ENCODE measurements at places on chromosomes 7 and 10.

- no peak for DNase-seq
Observed at GRCh38 chr7:86130268-86130667, 513.4 kb upstream of the GRM3 start.

GRCh38 chr10:97570789-97571471 lies 1.6 kb upstream of the ANKRD2 start:
- no peak for DNase-seq

DNA sequence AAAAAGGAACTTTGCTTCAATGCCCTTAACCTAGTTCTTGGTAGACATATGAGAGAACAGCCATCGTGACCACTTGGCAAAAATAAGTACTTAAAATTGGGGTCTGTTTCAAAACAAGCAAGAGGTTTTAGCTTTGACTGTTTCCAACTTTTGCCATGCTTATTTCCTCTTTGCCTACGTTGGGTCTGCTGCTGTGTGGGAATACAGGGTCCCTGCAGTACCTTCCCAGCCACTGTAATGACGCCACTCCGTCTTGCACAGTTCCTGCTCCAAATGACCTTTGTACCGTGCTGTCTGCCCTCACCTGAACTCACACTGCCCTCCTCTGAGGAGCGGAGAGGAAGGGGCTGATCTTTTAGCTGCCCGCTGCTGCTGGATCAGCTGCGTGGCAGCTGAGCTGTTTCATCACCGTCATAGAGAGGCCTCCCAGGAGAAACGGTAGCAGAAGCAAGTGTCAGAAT lies 133.1 kb downstream of the MAPK8 start:
- DNase-seq: peak; percentile 41

GRCh38 chr7:23004247-23004520 lies 9.7 kb downstream of the HYCC1 start:
- DNase-seq: no peak

- no peak for DNase-seq
Observed at GRCh38 chr10:8404721-8405120, 350.2 kb downstream of the GATA3 start.

DNA sequence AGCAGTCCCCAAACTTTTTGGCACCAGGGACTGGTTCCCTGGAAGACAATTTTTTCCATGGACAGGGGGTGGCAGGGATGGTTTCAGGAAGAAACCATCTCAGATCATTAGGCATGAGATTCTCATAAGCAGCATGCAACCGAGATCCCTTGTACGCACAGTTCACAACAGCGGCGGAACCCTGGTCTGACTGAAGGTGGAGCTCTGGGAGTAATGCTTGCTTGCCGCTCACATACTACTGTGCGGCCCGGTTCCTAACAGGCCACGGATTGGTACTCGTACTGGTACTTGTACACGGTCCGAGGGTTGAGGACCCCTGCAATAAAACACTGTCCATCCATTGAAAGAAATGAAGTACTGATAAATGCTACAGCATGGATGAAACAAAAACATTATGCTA lies 32.8 kb downstream of the MKRN1 start:
- no peak for DNase-seq

DNA sequence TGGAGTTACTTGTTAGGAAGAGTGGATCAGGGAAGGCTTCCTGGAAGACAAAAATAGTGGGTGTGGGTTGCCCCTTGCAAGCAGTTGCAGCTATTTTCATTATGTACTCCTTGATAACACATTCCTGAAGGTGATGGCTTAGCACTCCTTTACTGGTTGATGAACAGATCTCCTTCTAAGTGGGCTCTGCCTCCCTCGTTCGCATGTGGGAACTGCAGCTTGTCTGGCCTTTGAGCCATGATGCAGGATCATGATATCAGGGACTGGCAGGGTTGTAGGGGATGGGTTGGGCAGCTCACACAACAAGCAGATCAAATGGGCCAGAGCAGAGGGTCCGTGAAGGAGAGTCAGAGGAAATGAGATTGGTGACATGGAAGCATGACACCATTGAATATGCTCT lies 28.8 kb upstream of the LRRC4 start:
- no peak for DNase-seq

DNA sequence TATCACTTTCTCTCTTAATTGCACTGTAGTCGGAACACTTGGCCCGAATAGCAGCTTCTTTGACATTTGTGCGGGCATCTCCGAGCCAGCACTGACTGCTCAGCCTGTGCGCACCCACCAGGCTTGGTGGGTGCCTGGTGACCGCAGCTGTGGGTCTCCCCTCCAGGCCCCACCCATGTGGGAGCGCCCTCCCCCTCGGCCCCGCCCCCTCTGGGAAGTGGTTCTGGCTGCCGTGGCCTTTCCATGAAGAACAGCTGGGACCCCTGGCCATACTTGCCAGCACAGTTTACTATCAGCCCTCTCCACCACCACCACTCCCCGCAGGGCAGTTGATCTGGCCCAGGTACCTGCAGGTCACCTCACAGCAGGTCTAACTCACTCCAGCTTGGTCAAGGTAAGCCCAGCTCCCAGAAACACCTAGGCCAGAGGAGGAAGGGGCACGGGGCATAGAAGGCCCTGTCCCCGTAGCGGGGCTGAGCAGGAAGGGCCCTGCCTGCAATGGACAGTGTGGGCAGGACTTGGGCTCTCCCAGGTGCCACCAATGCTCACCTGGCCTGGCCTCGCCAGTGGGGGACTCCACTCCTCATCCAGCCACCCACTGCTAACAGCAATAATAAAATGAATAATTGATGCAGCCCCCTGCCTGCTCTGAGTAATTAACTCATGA lies 5.8 kb downstream of the RASGEF1A start:
- no peak for DNase-seq

GRCh38 chr7:135920478-135920877 lies 56.7 kb downstream of the MTPN start:
- DNase-seq: no peak

- no peak for DNase-seq
Observed at GRCh38 chr7:81441750-81442149, 328.1 kb downstream of the HGF start.

DNA sequence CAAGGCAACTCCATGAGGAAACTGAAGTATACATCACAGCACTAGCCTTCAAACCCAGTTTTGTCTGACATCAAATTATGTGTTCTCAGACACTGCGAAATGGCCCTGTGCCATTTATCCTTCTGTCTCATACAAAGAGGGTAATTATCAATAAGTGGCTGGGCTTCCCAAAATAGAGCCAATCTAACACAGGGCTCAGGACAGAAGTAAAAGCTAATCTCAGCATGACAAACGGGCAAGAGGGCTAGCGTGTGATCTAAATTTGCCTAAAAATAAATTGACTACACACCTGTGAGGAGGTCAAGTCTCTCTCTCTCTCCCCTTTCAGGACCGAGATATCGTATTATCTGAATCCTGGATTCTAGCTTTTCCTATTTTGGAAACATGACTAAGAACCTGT lies 67.2 kb downstream of the DGKB start:
- DNase-seq: no peak

- no peak for DNase-seq
Observed at GRCh38 chr10:63644418-63645142, 123.4 kb downstream of the REEP3 start.

- DNase-seq: no peak
Observed at GRCh38 chr7:115678086-115678982, 352.2 kb downstream of the TFEC start.

- DNase-seq: no peak
Observed at GRCh38 chr7:36260481-36260880, 107.4 kb downstream of the EEPD1 start.

GRCh38 chr7:132614428-132615318 lies 38.4 kb upstream of the PLXNA4 start:
- DNase-seq: peak; percentile 63

DNA sequence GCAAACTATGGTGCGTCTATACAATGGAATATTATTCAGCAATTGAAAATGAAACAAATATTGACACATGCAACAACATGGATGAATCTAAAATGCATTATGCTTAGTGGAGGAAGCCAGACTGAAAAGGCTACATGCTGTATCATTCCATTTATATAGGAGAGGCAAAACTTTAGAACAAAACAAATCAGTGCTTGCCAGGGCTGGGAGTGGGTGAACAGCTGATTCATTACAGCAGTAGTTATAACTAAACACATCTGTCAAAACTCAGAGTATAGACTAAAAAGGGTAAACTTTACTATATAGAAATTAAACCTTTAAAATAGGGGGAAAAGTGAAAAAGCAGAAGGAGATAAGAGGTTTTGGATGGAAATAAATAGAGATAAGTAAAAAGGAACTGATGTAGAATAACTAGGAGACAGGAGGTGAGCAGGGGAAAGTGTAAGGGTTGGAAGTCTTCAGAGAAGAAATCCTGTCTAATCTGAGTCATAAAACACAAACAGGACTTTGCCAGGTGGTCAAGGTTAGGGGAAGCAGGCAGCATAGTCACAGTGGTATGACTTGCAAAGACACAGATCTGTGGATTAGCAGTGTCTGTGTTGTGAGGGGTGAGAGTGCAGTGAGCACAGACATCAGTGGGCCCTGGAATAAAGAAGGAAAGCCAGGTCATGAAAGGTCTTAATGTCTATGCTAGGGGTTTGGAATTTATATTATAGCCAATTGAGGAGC lies 349.8 kb downstream of the PHTF2 start:
- DNase-seq: no peak

- DNase-seq: no peak
Observed at GRCh38 chr7:22361795-22362194, 4.8 kb upstream of the RAPGEF5 start.

DNA sequence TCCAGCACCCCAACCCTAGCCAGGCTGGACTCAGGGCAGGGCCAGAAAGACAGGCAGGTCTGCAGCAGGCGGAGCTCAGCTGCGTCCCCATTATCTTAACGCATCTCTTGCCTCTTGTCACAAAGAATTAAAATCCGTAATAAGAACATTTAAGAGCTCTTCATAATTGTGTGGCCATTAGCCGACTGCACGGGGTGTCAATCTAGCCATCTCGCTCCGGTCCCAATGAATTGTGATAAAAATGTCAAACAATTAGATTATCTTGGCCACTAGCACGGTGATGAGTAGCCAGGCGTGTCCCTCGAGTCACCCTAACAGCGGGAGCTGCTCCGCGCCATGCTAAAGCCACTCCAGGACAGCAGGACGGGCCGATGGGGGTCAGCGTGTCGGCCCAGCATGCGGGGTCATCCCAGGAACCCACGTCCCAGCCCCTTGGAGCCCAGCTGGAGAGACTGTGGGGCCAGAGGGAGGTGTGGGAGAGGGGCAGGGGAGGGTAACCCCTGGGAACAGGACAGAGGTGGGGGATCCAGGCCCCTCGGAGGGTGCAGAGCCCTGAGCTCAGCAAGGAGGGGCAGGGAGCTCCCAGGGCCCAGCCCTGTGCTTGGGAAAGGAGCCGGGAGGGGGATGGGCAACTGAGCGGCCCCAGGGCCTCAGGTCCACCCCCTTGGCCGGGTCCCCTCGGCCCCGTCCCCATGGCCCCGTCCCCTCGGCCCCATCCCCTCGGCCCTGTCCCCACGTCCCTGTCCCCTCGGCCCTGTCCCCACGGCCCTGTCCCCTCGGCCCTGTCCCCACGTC lies 17.7 kb upstream of the NKX6-2 start:
- DNase-seq: no peak

DNA sequence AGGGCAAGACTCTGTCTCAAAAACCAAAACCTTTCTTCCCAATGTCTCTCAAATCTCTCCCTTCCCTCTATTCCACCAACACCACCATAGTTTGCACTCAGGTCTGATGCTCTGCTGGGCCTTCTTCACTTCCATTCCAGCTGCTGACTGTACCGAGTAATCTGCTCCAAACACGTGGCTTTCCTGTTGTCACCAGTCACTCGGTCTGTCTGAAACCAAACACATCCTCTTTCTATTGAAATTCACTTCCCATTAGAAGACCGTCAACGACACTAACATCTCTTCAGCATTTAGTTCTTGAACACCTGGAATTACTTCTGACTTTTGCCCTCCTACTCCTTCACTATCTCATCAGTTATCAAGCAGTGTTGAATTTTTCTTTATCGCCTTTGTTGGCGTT lies 4.7 kb upstream of the NRF1 start:
- no peak for DNase-seq

GRCh38 chr10:29257784-29258135 lies 31.1 kb upstream of the LYZL1 start:
- DNase-seq: no peak

DNA sequence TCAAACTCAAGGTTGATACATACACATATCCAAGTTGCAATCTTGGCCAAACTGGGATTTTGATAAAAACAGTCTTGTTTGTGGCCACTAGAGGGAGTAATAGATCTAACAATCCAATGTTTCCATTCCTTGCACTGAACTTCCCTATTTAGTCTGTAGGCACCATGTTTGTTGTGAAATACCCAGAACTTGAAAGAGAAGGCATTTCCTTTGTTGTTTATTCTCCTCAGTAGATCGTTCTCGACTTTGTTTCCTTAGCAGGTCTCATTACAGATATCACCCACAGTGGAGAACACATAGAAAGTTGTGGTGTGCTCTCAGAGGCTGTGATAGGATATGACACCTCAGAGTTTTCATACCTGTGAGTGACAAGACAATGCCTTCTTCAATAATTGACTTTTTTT lies 70.3 kb upstream of the MXI1 start:
- no peak for DNase-seq

- no peak for DNase-seq
Observed at GRCh38 chr7:41869997-41870396, 167.1 kb upstream of the INHBA start.

- DNase-seq: no peak
Observed at GRCh38 chr7:13778967-13779366, 210.5 kb downstream of the ETV1 start.

- DNase-seq: no peak
Observed at GRCh38 chr10:60387531-60387930, 2.1 kb downstream of the ANK3 start.

Data from ecto neural progenitor cell (in vitro differentiated cells).